Tibial artery (tissue), 4 donors: ENCODE measurements at places on chromosomes 7 and 10.

DNA sequence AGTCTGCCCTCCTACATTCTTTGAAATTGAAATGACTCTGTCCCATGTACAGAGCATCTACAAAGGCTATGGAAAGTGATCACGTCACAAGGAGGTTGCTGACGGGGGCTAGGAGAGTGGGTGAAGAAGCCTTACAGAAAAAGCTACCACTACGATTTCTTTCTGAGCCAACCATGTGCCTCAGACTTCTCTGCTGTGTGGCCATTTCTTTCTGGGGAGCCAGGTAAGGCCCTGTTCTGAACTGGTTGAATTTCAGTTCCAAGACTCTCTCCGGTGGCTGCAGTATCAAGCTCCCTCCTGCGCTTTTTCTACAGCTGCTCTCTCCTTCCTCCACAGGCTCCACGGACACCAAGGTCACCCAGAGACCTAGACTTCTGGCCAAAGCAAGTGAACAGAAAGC is 112.5 kb upstream of the PRSS1 start:
- DNase-seq, result no peak

DNA sequence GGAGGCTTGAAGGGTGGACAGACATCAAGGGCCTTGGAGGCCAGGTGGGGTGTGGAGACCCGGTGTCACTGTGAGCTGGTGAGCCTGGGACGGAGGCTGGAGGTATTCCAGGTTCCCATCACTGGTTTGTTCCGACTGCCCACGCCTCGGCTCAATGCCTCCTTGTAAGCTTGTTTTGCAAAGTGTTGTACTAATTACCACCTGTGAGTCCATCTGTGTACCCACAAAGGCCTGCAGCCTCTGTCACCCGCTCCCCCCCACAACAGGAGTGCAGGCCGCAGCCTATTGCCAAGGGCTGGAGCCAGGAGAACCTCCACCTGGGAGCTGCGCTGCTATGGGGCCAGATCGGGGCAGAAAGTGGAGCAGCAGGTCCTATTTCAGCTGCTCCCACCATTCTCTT is 521.8 kb upstream of the DPP6 start:
- no peak for DNase-seq

- DNase-seq, result no peak
Observed at GRCh38 chr7:55178863-55179773, 160.3 kb downstream of the EGFR start.

DNA sequence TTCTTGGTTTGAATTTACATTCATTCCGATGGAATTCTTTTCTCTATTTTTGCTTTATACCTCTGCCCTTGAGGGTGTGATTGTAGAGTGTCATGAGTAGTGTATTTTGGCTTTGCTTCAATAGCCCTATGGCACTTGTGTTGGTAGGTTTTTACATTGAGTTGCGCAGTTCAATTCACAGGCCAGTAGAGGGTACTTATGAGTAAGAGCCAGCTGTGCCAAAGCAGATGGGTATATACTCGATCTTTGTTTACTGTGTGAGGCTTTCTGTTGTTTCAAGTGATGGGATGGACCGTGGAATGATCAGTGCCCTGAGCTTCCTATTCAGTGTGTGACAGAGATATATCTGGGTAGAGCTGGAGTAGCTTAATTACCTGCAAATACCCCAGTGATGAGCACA is 4.3 kb upstream of the AKR1C3 start:
- DNase-seq, result no peak

GRCh38 chr7:1899196-1899595 is 229.1 kb downstream of the ELFN1 start:
- DNase-seq, result no peak

- DNase-seq, result no peak
Observed at GRCh38 chr10:106255111-106255678, 909.3 kb downstream of the SORCS1 start.

- DNase-seq, result no peak
Observed at GRCh38 chr7:40824461-40824860, 689.7 kb downstream of the SUGCT start.

GRCh38 chr7:139036901-139037300 is 1.1 kb upstream of the ZC3HAV1L start:
- DNase-seq, result no peak

GRCh38 chr10:30918651-30919050 is 113.0 kb downstream of the ZNF438 start:
- DNase-seq, result no peak

GRCh38 chr10:79061441-79062315 is 7.1 kb upstream of the ZMIZ1 start:
- DNase-seq, result peak; percentile 58

DNA sequence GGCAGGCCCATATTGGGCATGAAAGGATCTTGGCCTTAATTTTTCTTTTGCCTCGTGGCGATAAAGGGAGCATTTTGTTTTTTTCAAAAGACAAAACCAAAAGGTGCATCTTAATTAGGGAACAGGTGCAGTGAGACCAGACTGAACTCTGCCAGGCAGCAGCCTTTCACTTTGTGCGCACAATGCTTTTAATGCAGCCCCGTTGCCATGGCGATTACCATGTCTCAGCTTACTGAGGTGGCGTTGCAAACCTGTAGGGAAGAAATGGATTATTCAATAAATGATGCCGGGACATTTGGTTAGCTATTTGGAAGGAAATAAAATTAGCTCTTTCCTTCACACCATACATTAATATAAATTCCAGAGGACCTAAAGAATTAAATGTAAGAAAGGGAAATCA is 61.9 kb downstream of the MYL10 start:
- DNase-seq, result no peak

- no peak for DNase-seq
Observed at GRCh38 chr10:86139066-86139657, 227.4 kb downstream of the GRID1 start.

GRCh38 chr7:47327698-47328391 is 254.1 kb downstream of the TNS3 start:
- DNase-seq, result peak; percentile 95
